Activated CD4-positive, alpha-beta T cell treated with anti-CD3 and anti-CD28 coated beads, Interleukin-2, amount 50 U/mL, for 16 hours (primary cell): ENCODE measurements at places on chromosomes 5 and 9.

- no peak for DNase-seq
Observed at GRCh38 chr5:15694696-15695214, 194.8 kb downstream of the FBXL7 start.

GRCh38 chr5:153445875-153446579, 44.4 kb upstream of the GRIA1 start:
- DNase-seq, result no peak

DNA sequence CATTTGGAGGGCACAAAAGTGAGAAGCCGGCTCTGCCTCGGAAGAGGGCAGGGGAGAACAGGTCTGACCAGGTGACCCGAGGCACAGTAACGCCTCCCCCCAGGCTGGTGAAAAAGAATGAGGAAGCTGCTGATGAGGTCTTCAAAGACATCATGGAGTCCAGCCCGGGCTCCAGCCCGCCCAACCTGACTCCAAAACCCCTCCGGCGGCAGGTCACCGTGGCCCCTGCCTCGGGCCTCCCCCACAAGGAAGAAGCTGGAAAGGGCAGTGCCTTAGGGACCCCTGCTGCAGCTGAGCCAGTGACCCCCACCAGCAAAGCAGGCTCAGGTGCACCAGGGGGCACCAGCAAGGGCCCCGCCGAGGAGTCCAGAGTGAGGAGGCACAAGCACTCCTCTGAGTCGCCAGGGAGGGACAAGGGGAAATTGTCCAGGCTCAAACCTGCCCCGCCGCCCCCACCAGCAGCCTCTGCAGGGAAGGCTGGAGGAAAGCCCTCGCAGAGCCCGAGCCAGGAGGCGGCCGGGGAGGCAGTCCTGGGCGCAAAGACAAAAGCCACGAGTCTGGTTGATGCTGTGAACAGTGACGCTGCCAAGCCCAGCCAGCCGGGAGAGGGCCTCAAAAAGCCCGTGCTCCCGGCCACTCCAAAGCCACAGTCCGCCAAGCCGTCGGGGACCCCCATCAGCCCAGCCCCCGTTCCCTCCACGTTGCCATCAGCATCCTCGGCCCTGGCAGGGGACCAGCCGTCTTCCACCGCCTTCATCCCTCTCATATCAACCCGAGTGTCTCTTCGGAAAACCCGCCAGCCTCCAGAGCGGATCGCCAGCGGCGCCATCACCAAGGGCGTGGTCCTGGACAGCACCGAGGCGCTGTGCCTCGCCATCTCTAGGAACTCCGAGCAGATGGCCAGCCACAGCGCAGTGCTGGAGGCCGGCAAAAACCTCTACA, 11.8 kb downstream of the QRFP start:
- DNase-seq, result no peak

DNA sequence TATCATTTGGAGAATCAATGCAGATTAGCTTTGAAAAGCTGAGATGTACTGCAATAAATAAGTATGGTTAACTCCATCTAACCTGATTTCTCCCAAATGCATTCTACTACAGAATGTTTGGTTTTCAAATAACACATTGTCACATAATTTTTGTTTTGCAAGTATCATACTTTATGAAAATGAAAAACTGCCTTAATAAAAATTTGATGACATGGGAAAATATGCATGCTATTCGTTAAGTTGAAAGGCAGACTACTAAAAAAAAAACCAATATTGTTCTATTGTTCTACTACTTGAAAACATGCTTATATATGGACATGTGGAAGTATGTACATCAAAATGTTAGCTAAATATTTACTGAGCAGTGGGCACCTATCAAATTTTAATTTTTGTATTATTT, 668.9 kb downstream of the HTR1A start:
- no peak for DNase-seq

DNA sequence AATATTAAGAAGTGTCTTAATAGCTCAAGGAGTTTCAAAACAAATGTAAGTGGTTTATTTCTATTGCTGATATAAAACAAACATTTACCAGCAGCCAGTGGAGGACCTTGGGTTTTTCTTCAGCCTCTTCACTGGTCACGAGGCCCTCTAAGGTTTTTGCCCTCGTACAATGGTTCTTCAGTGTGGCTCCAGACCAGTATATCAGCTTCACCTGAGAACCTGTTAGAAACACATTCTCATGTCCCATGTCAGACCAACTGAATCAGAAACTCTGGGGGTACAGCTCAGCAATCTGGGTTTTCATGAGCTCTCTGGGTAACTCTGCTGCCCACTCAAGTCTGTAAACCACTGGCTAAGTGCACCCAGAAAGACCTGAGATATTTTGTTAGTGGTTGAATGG, 12.9 kb downstream of the WWC1 start:
- no peak for DNase-seq

- DNase-seq, result no peak
Observed at GRCh38 chr5:24272741-24273140, 372.0 kb downstream of the CDH10 start.

- no peak for DNase-seq
Observed at GRCh38 chr5:56356121-56356835, 123.1 kb upstream of the ANKRD55 start.

DNA sequence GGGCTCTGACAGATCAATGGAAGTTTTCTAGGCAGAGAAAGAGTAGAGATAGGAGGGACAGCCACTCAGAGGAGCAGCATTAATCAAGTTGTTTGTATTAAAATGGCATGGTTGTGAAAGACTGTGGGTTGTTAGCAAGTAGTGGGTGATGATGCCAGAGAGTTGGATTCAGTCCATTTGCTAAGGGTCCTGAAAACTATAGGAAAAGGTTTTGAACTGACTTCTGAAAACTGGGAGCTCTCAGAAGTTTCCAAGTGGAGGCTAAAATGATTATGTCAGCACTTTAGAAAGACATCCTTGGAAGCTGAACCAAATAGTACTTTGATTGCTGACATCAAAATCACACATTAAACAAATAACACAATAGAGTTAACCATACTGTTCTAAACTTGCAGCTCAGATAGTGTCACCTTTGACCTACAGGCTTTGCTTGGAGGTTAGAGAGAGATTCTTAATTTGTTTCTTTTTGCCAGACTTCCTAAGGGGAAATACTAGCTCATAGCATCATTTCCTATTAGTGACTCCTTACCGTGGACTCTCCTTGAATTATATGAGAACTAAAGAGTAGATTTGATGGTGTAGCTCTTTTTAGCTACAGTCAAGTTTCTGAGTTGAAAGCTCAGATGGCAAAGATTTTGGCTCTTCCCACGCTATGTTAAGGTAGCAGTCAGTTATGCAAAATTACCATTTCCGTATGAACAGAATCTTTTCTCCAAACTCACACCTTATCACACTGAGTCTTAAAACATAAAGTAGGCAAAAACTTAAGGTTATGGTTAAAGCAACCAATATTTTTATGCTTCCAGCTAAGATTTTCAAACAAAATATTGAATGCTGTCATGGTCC, 277.1 kb downstream of the NR3C1 start:
- DNase-seq, result no peak

- DNase-seq, result no peak
Observed at GRCh38 chr5:2759696-2760461, 8.4 kb upstream of the IRX2 start.

- no peak for DNase-seq
Observed at GRCh38 chr5:127187706-127188105, 102.9 kb upstream of the MEGF10 start.

- DNase-seq, result no peak
Observed at GRCh38 chr9:4413856-4414255, 76.4 kb upstream of the SLC1A1 start.

DNA sequence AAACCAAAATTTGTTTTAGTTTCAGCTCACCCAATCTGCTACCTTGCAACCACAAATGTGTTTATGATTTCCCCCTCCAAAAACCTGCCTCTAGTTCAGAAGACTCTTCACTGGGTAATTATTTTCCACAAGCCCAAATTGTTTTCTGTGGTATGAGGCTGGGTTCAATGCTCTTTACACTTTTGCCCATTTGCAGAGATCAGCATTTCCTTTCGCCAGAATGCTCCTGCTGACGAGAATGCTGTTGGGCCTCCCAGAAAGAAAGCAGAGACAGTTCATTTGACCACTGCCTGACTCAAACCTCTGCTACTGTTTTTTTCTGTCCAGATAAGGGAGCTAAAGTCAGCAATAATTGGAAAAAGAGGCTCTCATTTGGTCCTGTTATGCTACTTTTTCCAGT, 427.3 kb downstream of the PDE4D start:
- no peak for DNase-seq

DNA sequence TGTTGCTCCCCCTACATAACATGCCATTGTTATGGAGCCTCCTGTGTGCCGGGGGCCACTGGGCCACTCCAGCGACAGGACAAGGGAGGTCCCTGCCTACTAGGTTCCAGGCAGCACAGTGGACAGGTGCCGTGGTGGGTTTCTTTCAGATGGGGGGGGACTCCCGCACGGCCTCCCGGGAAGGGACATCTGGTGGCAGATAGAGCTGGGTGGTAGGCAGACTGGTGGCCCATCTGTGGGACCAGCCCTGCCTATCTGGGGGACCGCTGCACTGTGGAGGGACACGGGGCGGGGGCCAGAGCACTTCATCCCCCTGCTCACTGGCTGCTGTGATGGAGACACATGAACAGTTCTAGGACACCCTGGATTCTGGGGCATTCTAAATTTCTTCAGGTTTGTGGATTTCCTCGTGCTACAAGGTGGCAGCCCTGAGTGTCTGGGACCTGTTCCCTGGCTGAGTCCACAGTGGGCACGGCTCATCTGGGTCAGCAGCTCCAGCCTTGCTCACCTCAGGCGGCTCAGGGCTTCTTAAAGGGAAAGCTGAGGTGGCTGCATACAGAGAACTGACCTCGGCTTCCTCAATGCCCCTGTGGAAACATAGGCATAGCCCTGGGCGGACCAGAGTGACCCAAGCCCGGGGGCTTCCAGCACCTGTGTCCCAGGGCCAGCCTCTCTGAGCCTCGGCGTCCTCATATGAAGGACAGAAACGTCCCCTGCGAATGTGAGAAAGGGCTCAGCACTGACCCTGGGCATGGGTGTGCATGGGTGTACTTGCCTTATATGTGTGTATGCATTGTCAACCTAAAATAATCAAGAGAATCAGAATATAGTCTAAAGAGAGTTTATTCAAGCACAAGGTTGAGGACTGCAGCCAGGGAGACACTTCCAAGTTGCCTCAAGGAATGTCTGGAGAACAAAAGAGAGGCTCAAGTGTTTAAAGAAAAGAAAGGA, 22.5 kb downstream of the FGD3 start:
- DNase-seq, result no peak

DNA sequence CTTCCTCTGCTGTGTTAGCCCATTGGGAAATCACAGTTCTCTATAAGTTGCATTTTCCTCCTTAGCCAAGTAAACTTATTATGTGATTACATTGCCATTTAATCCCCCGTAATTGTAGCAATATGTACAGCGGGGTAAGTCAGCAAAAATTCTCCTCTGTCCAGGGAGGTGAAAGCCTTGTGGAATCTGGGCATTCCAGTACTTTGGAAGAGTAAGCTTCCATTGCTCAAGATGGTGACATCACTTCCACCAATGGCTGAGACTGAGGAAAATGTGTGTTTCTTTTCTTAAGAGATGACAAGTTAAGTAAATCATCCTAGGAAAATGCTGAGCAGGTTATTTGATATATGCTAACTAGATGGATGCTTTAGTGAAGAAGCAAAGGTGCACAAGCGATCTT, 436.7 kb downstream of the CETN3 start:
- DNase-seq, result no peak

DNA sequence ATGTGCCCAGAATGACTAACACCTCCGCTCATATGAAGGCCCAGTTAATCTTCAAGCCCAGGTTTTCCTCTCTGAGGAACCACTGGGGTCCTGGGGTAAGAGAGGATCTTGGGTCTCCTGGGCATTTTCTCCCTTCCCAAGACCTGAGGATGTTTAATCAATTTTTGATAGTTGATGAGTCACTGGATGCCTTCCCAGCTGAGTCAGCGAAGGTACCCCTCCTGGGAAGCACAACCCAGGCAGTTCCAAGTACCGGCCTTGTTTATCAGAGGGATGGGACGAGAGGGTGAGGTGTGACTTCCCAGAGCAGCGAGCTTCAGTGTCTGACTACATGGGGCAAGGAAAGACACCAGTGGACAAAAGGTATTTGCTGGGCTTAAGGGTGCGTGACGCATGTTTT, 119.6 kb upstream of the IL12B start:
- DNase-seq, result no peak

- DNase-seq, result no peak
Observed at GRCh38 chr5:6430418-6431028, 18.1 kb upstream of the UBE2QL1 start.

GRCh38 chr9:137428311-137428630, 5.1 kb downstream of the NOXA1 start:
- no peak for DNase-seq

- no peak for DNase-seq
Observed at GRCh38 chr9:69143291-69143690, 30.8 kb upstream of the TJP2 start.

DNA sequence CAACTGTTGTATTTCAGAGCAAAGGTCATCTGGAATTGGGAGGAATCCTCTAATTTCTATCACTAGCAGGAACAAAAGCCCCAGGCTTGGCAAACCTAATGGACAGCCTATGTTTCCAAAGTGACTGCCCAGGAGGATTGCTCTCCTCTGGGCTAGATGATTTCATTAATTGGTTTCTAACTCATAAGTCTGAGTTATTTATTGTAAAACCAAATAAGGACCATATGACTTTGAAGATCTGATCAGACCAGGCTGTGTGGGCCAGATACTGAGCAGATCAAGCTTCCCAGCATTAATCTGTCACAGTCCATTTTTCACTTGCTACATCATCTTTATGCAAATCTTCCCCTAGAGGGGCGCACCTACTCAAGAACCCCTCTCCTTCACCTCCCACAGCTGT, 125.2 kb downstream of the PRDM6 start:
- no peak for DNase-seq

GRCh38 chr9:135242406-135242805, 154.9 kb downstream of the OLFM1 start:
- DNase-seq, result no peak

- DNase-seq, result no peak
Observed at GRCh38 chr5:122435234-122435633, 123.2 kb downstream of the SNCAIP start.
